ENCODE measurements at places on chromosomes 16 and 17. TPM values are rescaled to one million over a fixed set of nuclear protein-coding genes. Genes with fewer than 3 reads are reported as not detected.

DNA sequence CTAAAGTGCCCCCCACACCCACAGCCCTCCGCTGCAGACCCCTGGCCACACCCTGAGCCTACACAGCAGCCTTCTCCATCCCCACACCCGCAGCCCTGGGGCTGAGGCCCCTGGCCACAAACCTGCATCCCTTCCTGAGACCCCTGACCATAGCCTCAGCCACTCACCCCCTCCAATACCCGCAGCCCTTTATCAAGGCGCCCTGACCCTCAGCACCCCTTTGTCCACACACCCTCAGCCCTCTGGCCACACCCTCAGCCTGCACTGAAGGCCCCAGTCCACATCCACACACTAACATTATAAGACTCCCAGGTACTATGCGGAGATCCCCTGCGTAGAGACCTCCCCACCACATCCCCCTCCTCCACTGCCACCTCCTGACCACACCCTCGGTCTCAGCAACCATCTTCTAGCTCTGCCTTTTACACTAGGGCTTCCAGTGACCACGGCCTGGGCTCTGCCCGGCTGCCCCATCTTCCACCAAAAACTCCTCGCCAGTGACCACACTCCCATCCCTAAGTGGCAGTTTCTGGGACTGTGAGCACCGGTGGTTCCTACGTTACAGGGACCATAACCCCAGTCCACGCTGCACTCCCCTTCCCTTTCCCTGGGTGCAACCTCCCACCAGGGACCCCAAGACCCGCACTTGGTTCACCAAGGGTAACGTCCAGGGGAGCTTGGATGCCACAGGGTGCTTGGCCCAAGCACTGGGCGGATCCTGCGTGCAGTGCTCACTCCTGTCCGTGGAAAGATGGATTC is 818 bp downstream of the TPPP3 start:
- no peak for DNase-seq

GRCh38 chr16:2477327-2477726 is 2.4 kb downstream of the TBC1D24 start:
- no peak for DNase-seq

DNA sequence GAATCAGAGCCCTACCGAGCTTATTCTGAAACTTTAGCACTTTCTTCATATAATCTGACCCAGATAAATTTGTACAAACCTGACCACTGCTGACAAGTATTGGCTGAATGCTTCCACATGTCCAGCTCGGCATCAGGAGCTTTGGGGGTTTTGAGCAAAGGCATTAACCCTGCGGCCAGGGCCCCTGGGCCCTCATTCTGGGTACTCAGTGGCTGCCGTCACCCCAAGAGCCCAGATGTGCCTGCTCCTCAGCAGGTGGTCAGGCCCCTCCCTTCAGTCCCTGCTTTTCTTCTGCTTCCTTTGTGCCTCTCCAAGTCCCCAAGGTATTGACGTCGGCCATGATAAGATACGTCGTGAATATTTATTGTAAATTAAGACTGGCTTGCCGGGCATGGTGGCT is 47.3 kb upstream of the CHMP6 start:
- DNase-seq, result no peak

ABCA6 gene
- not detected for total RNA-seq

All from neural crest cell (in vitro differentiated cells).